ENCODE measurements at places on chromosomes 1 and 21. TPM values are rescaled to one million over a fixed set of nuclear protein-coding genes. Genes with fewer than 3 reads are reported as not detected.

GRCh38 chr1:109395602-109396512 is 1.9 kb downstream of the SORT1 start:
- no peak for DNase-seq

DNA sequence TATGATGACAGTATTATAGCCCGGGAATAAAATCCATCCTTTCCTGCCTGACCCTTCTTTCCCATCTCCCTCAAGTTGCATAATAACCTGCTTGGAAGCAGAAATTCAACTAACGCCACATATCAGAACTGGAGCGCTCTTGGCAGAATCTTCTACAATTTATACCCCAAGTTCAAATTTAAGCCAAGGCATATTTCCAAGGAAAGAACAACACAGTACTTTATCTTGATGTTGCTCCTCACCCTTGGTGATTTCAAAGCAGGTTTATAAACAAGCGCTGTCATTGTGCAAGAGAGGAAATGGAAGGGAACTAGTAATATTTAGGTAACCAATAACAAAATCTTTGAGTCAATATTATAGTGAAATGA is 38.0 kb upstream of the PTGFRN start:
- no peak for DNase-seq

DNA sequence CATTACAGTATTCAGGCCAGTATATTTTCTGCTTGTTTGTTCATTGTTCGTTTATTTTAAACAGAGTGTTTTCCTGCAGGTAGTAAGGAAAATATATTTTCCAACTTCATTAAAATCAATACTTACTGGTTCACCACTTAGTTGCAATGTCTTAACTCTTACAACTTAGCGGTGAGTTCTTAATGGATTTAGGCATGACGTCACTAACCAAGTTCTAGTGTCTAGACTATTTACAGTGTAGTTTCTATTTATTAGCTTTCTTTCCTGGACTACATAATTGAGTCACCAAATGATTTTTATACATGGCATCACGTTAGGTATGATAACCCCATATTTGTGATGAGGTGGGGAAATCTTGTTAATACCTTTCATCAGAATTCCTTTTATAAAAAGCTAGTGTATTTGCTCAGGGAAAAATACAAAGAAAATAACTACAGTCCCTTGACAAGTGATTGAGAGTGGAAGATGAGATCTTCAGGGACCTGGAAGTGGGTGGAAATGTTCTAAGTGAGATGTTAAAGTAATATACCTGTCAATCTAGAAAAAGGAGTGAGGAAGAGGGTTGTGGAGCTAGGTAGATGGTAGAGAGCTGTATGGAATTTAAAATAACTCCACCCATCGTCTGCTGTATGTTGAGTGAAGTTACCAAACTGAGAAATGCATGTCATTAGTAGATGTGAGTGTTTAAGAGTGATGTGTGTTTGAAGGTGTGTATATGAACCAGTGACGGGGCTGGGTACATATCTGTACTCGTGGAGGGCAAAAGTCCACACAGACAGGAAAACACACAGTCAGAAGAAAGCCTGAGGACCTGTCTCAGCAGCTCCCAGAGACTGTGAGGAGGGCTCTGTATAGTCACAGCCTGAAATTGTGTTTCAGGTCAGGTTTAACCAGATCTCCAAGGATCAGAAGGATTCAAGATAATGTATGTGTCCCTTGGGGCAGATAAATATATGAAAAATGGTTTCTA is 197.6 kb upstream of the ADAMTS5 start:
- DNase-seq = no peak

The RPE65 gene
- total RNA-seq = not detected

The S100A4 gene
- 44.7 TPM for total RNA-seq

DNA sequence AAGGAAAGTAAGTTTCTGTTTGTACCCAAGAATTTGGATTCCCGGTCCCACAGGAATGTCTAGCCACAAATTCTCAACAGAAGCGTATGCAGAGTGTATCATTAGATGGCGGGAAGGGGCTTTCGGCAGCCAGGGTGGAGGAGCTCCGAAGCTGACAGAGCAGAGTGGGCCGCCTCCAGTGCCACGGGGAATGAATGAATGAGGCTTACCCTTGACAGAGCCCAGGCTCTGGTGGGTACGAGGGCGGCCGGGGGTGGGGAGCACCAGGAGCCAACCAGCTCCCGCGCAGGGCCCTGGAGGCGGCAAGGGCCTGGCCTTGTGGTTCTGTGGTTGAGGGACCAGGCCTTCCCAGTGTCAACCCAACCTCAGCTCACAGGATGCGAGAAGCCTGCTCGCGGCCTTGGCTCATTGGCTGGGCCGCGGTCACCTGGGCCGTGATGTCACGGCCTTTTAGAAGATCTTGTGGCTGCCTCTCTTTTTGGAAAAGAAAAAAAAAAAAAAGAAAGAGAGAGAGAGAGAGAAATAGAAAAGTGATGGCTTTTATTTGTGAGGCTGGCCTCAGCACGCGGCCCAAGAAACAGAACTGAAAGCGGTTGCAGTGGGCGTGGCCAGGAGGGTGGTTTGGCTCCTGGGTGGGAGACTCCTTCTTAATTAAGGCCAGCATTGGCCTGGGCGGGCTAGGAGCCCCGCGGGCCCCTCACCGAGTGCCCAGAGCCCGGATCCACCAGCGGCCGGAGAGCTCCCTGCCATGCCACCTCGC is 34.9 kb upstream of the RUNX3 start:
- peak; percentile 98 for DNase-seq

The CFHR5 gene
- not detected for total RNA-seq

The S100A11 gene
- 162 TPM for total RNA-seq

Data from activated naive CD8-positive, alpha-beta T cell treated with anti-CD3 and anti-CD28 coated beads for 36 hours (primary cell).